ENCODE measurements at places on chromosomes 1 and 21.
A peak's percentile ranks its signal among the peaks of the same experiment; 100 is the strongest.

DNA sequence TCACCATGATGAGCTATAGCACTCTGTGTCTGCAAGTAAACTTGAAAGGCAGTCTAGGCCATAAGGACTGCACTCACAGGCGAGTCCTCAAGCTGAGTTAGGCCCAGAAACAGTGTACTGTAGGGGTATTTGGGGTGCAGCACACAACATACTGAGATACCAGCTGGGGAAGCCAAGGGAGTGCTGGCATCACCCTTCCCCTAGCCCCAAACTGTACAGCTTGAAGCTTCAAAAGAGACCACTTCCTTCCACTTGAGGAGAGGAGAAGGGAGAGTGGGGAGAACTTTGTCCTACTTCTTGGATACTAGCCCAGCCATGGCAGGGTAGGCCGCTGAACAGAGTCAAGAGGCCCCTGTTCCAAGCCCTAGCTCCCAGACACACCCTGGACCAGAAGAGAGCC is 24.2 kb upstream of the SNX7 start:
- DNase-seq: no peak
- no peak overlapping the region for H3K27ac ChIP-seq
- H3K36me3 ChIP-seq: no peaks in the 10 kb centered on the region
- H3K4me1 ChIP-seq: no peaks in the 10 kb centered on the region
- H3K27me3 ChIP-seq: no peaks in the 10 kb centered on the region

DNA sequence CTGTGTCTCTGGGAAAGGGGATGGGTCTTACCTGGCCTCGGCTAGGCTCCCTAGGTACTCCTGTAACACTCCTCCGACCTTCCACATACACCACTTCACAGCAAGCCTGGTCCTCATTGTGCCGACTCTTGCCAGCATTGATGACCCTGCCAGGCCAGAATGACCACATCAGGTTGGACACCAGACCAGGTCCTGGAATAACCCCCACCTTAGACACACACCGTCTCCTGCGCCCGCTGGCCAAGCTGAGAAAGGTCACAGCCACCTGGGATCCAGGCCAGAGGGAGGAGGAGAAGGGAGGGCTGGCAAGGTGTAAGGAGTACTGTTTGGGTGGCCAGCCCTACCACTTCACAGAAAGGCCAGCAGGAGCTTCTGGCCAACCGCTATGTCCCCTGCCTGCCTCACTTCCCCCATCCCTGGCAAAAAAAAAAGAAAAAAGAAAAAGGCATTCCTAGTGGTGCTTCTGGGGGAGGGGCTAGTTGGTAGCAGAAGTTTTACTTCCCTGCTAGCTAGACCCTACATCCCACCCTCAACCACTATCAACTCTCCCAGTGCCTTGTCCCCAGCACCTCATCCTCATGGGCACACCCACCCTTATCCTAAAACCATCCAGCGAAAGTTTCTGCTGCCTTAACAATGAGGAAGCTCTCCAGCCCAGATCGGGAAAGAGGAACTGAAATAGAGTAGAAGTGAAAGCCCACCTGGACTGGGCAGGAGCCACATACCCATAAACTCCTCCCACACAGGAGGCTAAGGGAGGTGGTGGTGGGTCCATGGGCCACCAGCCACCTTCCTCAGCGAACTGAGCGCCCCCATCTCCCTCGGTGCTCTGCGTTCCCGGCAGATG is 1.4 kb downstream of the PPM1J start:
- no peak overlapping the region for H3K27ac ChIP-seq
- no peaks in the 10 kb centered on the region for H3K27me3 ChIP-seq
- peaks cover 33% of the 10 kb centered on the region for H3K4me1 ChIP-seq
- peak overlapping the region; percentile 58 for H3K4me3 ChIP-seq

- no peak for DNase-seq
- no peaks in the 10 kb centered on the region for H3K4me1 ChIP-seq
- no peak overlapping the region for H3K27ac ChIP-seq
- H3K36me3 ChIP-seq: no peaks in the 10 kb centered on the region
- H3K4me3 ChIP-seq: no peak overlapping the region
- peaks cover 29% of the 10 kb centered on the region for H3K27me3 ChIP-seq
Observed at GRCh38 chr1:177615251-177615650, 354.6 kb downstream of the SEC16B start.

- no peak for DNase-seq
- H3K27me3 ChIP-seq: no peaks in the 10 kb centered on the region
- H3K4me3 ChIP-seq: peak overlapping the region; percentile 70
- no peak overlapping the region for H3K27ac ChIP-seq
- no peaks in the 10 kb centered on the region for H3K36me3 ChIP-seq
Observed at GRCh38 chr1:92487078-92487605, 417 bp upstream of the GFI1 start.

GRCh38 chr1:15578921-15579682 is 5.7 kb downstream of the AGMAT start:
- no peak for DNase-seq
- no peak overlapping the region for H3K27ac ChIP-seq
- no peaks in the 10 kb centered on the region for H3K36me3 ChIP-seq
- H3K4me3 ChIP-seq: no peak overlapping the region
- H3K4me1 ChIP-seq: no peaks in the 10 kb centered on the region
- no peaks in the 10 kb centered on the region for H3K27me3 ChIP-seq

DNA sequence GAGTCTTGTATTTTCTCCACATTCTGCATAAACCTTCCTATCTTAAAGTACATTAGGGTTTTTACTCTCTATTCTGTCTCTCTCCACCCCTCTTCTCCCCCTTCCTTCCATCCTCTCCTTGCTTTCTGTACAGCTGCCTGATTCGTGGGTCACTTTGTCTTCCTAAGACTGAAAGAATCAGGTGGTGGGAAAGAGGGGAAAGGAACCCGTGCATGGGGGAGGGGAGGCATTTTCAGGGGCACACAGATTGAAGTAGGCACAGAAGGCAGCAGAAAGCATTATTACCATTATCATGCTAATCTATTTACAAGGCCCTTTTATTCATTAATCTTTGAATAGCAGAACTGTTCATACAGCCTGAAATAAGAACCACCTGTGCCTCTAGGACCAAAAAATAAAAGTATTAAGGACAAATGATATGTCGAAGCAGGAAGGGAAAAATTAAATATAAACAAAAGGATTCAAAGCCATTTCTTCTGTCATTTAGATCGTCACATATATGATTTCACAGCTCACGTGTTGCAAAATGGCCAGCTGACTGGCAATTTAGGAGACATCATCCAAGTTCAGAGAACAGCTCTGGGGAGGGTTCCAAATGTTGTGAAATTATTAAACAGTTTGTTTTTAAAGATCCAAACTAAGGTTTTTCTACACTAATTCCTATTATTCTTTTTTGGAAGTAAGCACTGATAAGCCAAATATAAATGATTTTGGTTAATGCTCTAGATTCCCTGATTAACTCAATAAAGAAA is 154.6 kb downstream of the PBX1 start:
- no peaks in the 10 kb centered on the region for H3K4me1 ChIP-seq
- H3K27me3 ChIP-seq: no peaks in the 10 kb centered on the region
- no peak overlapping the region for H3K27ac ChIP-seq
- H3K36me3 ChIP-seq: no peaks in the 10 kb centered on the region
- no peak overlapping the region for H3K4me3 ChIP-seq

GRCh38 chr1:101187297-101187696 is 49.5 kb upstream of the S1PR1 start:
- no peak overlapping the region for H3K4me3 ChIP-seq
- H3K27me3 ChIP-seq: no peaks in the 10 kb centered on the region
- no peak overlapping the region for H3K27ac ChIP-seq
- H3K36me3 ChIP-seq: no peaks in the 10 kb centered on the region
- DNase-seq: no peak

DNA sequence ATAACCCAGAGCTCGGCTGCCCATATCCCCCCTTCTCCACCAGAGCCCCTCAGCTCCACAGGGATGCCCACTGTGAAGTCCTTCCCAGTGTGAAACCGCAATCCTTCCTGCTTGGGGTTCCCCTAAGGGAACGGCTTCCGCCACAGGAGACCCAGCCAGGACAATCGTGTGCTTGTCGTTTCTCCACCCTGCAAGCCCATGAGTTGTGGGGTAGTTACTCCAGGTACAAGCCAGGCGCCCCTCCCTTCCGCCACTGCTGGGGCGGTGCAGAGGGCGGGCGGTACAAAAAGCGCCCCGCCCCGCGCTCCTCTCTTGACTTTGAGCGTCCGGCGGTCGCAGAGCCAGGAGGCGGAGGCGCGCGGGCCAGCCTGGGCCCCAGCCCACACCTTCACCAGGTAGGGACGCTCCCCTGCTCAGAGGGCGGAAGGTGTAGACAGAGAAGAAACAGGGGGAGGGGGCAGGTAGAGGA is at the start of gene TINAGL1:
Gene TINAGL1 (plus strand): TSS at position 315 of the 469 bp plus-strand sequence. CDS start 634 bp downstream, outside the sequence.
- H3K4me1 ChIP-seq: peaks cover 43% of the 10 kb centered on the region
- H3K4me3 ChIP-seq: peak within 1 kb of the TSS; percentile 73
- peak; percentile 77 for DNase-seq

DNA sequence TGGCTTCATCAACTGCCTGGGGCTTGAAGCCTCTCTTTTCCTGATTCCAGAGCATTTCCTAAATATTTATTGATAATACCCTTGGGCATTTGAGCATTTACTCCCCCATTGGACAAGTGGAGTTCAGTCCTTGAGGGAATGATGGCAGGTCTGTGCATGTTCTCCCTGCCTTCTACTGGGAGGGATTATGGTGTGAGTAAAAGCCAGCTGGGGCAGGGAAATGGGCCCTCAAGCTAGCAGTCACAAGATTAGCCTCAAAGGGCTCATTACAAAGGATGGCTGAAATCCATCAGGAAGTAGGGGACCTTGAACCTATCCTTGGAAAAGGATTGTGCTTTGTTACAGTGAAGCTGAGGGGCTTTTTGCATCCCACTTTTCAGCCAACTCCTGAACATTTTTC is 24.2 kb upstream of the OSBPL9 start:
- no peak for DNase-seq
- H3K27me3 ChIP-seq: no peaks in the 10 kb centered on the region
- H3K4me3 ChIP-seq: no peak overlapping the region
- no peaks in the 10 kb centered on the region for H3K4me1 ChIP-seq

- H3K4me1 ChIP-seq: no peaks in the 10 kb centered on the region
- peak; percentile 28 for DNase-seq
Observed at GRCh38 chr1:61043010-61043820, 39.1 kb upstream of the NFIA start.

DNA sequence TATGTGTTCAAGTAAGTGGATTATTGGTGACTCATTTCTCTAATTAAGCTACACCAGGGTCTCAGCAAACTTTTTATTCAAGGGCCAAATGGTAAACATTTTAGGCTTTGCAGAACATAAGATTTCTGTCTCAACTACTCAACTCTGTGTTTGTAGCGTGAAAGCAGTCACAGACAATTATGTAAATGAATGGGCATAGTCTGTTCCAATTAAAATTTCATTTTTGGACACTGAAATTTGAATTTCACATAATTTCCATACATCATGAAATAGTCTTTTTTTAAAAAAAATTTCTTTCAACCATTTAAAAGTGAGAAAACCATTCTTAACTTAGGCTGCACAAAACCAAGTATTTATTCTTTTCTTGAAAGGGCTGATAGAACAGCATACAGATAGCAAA is 50.1 kb downstream of the IL23R start:
- no peak overlapping the region for H3K4me3 ChIP-seq
- no peaks in the 10 kb centered on the region for H3K4me1 ChIP-seq
- H3K36me3 ChIP-seq: no peaks in the 10 kb centered on the region

- DNase-seq: no peak
- H3K4me3 ChIP-seq: no peak overlapping the region
- H3K36me3 ChIP-seq: no peaks in the 10 kb centered on the region
Observed at GRCh38 chr1:91011726-91012125, 10.1 kb downstream of the ZNF644 start.

- no peak for DNase-seq
- H3K36me3 ChIP-seq: no peaks in the 10 kb centered on the region
- no peaks in the 10 kb centered on the region for H3K4me1 ChIP-seq
Observed at GRCh38 chr21:25496825-25497482, 110.3 kb downstream of the MRPL39 start.

DNA sequence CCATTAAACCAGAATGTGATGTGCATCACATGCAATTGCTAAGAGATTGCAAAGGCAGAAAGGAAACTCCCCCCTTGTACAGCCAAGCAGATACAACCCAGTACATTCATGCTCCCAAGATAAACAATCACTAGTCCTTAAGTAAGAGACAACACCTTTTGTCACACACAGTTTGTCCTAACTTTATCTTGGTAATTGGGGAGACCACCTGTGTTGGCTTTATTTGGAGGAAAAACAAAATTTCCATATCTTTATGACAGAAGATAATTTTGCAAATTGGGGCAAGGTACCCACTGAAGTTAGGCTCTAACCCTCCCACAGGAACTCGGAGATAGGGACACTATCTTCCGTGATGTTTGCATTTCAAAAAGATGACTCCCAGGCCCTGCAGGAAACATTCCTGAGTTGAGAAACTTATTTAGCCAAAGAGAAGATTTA is 175.0 kb upstream of the TNR start:
- H3K4me1 ChIP-seq: no peaks in the 10 kb centered on the region
- no peaks in the 10 kb centered on the region for H3K36me3 ChIP-seq
- no peak overlapping the region for H3K27ac ChIP-seq
- DNase-seq: no peak
- H3K27me3 ChIP-seq: no peaks in the 10 kb centered on the region

- no peak for DNase-seq
- no peaks in the 10 kb centered on the region for H3K36me3 ChIP-seq
- no peaks in the 10 kb centered on the region for H3K27me3 ChIP-seq
- no peak overlapping the region for H3K4me3 ChIP-seq
Observed at GRCh38 chr1:183567584-183567983, 22.7 kb downstream of the NCF2 start.

DNA sequence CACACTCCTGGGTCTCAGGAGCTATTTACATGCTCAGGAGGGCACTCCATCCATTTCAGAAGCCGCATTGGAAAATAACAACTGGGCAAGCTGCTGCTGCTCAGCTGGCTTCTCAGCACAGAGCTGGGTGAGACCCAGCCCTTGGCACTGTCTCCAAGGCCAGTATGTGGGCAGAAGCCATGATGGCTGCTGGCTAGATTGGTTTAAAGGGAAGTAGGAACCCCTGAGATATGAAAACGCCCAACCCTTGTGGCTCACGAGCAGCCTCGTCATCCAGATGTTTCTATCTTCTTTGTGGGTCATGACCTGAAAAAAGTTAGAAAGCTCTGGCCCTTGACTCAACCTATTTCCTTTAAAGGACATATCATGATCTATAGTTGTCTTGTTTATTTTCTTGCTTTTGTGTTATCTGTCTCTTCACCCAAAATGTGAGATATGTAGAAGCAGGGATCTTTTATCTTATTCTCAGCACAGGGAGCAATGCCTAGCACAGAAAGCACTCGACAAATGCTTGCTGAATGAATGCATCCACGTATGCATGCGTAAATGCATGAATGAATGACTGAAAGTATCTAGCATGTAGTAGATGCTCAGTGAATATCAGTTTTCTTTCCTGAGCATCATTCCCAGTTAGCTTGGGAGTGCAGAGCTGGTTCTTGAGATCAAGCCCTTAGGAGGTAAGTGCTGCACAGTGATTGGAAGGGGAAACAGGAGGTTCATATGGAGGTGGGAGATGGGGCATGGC is 11.6 kb downstream of the MYBPH start:
- no peaks in the 10 kb centered on the region for H3K27me3 ChIP-seq
- no peak for DNase-seq
- H3K27ac ChIP-seq: no peak overlapping the region
- no peaks in the 10 kb centered on the region for H3K36me3 ChIP-seq

GRCh38 chr1:217911908-217912307 is 280.8 kb downstream of the SPATA17 start:
- H3K36me3 ChIP-seq: no peaks in the 10 kb centered on the region
- no peak overlapping the region for H3K4me3 ChIP-seq
- no peaks in the 10 kb centered on the region for H3K4me1 ChIP-seq
